Stimulated activated CD4-positive, alpha-beta T cell treated with anti-CD3 and anti-CD28 coated beads, Interleukin-12 subunit alpha, Interleukin-12 subunit beta, amount 100 ng/mL, for 4 hours (primary cell): ENCODE measurements at places on chromosomes 3 and 15.

GRCh38 chr15:44101944-44102343 is 93.1 kb downstream of the FRMD5 start:
- no peak for DNase-seq

GRCh38 chr15:55775316-55775715 is 32.4 kb upstream of the PRTG start:
- DNase-seq: no peak

DNA sequence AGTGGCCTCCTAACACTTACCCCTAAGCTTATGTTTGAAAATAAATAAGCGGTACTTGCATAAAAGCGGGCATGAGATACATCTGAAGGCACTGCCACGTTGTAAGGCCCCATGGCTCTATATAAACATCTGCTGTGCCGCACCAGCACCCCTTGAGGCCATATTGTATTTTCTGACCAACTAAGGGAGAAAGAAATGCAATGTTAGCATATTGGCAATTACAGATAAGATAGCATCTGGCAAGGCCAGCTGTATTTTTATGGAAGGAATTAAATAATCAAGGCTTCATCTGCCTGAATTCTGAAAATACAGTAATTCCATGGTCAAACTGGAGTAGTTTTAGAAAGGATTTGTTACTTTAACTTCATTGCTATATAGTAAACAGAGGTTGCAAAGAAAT is 28.7 kb downstream of the TMEM39A start:
- DNase-seq: no peak

DNA sequence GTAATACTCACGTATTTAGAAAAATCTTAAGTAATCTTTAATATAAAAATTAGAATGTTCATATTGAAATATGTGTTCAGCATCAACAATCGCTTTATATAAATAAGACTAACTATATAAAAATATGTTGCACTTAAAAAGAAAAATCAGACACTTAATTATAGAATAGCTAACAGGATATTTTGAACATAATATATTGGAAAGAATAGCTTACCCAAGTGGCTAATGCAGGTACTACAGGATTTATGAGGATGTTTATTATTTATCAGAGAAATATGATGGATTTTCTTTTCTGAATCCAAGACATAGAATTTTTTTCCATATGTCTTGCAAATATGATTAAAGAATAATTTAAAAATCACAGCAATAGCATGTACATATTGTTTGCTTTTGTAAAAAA is 567.9 kb upstream of the GBE1 start:
- DNase-seq: no peak

DNA sequence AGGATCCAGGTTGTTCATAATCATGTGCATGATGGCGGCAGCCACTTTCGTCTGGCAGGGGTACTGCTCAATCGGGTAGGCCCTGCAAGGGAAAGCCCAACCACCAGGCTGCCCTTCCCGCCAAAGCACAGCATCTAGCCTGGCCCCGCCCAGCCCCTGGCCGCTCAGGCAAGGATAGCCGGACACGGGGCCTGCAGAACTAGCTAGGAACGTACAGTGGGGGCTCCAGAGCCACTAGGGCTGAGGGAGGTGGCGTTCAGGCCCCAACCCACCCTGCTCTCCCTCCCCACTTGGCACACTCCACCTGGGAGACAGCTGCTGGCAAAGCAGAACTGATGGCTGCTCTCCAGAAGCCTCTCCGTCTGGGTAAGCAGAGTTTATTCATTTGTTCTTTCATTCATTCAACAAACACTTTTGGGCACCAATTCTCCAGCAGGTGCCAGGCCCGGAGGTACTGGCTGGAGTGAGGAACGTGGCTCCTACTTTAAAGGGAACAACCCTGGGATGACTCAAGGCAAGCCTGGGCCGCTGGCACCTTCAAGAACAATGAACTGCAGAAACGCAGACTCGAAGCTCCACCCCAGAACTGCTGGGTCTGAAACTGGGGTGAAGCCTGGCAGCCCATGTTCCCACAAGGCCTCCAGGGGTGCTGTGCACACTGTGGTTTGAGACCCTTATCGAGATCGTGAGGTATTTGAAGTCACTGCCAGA is 7.8 kb downstream of the UROC1 start:
- no peak for DNase-seq

GRCh38 chr3:101828691-101829436 is 20.4 kb upstream of the NFKBIZ start:
- DNase-seq: peak; percentile 31

DNA sequence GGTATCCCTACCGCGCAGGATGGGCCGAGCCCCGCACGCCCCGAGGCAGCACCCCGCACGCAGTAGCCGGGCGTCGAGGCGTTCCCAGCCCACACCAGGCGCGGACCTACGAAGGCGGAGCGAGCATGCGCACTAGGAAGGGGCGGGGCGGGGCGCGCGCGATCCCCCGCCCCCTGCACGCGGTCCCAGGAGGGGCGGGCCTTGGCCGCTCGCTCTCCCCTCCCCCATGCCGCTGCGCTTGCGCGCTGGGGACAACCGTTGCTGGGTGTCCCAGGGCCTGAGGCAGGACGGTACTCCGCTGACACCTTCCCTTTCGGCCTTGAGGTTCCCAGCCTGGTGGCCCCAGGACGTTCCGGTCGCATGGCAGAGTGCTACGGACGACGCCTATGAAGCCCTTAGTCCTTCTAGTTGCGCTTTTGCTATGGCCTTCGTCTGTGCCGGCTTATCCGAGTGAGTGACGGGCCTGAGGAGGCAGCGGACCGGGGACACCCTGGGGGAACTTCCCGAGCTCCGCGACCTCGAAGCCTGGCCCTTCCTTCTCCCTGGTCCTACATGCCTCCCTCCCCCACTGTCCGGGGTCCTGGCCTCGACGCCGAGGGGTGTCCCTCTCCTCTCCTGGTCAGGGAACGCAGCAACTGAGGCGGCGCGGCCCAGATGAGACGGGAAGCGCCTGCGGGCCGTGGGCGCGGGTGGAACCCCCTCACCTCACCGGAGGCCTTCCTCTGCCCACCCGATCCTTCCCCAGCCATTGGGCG is at the start of gene SPESP1:
Gene SPESP1, plus strand, starts transcription at position 258 of the 755 bp plus-strand sequence. Its CDS starts 129 bp downstream, at position 387.
- peak; percentile 40 for DNase-seq

DNA sequence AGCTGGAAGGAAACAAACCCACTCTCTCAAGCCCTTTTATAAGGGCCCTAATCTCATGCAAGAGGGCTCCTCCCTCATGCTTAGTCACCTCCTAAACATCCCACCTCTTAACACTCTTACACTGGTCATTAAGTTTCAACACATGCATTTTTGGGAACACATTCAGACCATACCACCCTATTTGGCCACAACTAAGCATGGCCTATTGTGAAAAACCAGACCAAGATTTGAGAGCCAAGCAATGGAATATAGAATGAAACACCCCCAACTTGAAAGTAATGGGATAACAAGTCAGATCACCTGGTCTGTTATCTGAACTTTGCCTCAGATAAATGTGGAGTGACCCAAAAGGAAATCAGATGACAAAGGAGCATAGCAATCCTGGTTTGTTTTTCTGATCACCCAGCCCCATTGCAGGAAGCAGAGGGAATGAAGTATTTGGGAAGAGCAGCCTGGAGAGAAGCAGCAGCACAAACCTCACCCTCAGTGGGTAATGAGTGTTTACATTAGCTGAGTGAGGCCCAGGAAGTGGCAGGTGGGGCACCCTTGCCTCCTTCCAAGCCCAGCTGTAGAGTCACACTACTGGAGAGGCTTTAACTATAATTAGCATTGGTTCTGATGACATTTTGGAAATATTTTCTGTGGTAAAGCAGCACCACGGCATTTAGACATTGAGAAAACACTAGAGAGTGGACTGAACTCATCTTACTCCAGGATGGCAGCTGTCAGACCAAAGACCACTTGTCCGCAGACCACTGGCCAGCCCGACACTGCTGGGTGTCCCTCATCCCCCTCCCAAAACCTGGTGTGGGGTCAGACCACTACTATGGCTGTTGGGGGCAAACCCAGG is 48.8 kb upstream of the PRTG start:
- no peak for DNase-seq

DNA sequence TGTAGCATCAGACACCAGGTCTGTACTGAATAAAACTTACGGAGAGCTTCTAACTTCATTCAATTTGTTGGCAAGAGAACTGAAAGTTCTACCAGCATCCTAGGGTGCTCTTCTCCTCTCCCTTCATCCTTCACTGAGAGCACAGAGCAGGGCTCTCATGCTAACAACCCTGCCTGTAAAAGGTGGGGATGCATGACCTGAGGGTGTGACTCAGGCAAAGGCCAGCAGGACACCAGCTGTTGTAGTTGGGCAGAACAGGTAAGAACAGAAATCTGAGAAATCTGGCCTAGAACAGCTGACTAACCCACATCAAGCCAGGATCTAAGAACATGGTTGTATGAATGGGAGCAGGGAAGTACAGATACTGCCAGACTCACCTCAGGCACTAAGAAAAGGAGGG is 64.2 kb downstream of the MYLK start:
- no peak for DNase-seq

DNA sequence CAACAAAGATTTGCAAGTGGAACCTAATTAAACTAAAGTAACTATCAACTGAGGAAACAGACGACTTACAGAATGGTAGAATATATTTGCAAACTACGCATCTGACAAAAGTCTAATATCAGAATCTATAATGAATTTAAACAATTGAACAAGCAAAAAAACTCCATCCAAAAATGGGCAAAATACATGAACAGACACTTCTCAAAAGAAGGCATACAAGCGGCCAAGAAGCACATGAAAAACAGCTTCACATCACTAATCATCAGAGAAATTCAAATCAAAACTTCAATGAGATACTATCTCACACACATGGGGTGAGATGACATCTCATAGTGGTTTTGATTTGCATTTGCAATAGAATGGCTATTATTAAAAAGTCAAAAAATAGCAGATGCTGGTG is 128.6 kb downstream of the POLR2M start:
- DNase-seq: no peak

- no peak for DNase-seq
Observed at GRCh38 chr3:195263193-195263924, 7.6 kb downstream of the XXYLT1 start.

DNA sequence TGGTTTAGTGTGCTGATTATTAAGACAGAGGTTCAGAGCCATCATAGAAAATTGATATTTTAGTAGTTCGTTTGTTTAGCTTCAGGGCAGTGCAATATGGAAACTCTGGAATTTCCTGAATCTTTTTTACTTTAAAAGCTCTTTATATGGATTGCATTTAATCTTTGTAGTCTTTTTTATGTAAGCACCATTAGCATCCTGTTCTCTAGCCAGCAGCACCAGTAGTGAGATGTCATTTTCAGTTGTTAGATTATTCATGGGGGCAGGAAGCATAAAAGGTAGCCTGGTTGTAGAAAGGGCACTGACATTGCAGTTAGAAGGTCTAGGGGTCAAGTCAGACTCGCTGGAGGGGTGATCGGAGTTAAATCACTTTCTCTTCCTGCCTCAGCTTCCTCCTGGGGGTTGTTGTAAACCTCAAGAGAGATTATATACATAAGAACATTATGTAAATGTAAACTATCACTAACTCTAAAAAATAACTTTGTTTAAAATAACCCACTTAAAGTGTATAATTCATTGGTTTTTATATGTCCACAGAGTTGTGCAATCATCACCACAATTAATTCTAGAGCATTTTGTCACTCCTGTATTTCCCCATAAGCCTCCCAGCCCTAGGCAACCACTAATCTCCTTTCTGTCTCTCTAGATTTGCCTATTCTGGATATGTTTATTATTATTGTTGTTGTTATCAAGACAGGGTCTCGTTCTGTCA is 31.4 kb upstream of the ITPKA start:
- DNase-seq: no peak

DNA sequence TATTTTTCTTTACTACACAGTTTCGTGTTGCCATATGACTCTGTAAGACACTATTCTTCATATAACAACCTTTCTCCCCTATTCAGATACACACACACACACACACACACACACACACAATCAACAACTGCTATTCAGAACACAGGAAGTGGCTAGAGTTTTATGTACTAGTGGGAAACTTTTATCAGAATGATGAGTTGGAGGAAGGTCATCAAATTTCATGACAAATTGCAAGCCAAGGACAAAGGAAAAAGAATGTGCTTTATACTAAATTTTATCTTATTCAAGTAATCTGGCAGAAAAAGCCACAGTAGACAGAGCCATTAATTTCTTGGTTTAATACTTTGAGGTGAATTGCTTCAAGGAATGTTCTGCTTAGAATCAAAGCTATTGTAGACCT is 899.8 kb downstream of the ROBO2 start:
- no peak for DNase-seq

- peak; percentile 79 for DNase-seq
Observed at GRCh38 chr3:48989796-48990635, at the start of gene P4HTM. P4HTM (plus strand) TSS chr3:48990241; CDS start chr3:48990257, 16 bp downstream.

- DNase-seq: no peak
Observed at GRCh38 chr15:90189781-90190467, 11.2 kb upstream of the SEMA4B start.

DNA sequence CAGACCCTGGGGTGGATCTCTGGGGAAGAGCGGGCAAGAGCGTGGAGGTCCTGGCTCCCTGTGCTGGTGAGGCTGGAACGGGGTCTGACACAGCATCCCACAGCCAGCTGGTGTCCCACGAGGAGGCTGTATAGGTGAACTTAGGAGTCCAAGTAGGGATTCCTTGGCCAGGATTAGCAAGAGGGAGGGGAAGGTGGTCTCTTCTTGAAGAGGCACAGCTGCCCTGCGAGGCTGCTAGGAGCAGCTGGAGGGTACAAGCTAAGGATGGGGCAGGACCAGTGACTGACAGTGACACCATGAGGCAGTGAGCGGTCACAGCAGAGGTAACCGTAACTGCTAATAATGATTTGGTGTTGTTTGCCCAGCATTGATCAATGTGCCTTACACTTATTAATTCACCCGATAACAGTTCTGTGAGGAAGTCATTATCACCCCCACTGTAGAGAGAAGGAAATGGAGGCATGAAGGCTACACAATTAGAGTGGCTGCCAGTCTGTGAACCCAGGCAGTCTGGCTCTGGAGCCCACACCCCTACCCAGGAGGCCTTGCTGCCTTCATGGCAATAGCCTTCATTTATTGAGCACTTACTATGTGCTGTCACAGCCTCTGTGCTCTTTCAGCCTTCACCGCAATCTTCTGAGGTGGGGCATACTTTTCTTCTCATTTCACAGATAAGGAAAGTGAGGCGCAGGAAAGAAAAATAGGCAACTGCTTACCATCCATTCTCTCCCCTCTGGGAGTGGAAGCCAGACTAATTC is 59.4 kb downstream of the TMEM44 start:
- peak; percentile 28 for DNase-seq

GRCh38 chr3:188198760-188199327 is 44.9 kb downstream of the LPP start:
- DNase-seq: no peak

- no peak for DNase-seq
Observed at GRCh38 chr3:178010306-178010705, 525.9 kb upstream of the KCNMB2 start.

GRCh38 chr15:31869686-31870307 is 160.5 kb upstream of the CHRNA7 start:
- no peak for DNase-seq

GRCh38 chr3:194276768-194277103 is 74.4 kb downstream of the CPN2 start:
- DNase-seq: no peak
